ENCODE measurements at places on chromosomes 3 and 15. TPM values are rescaled to one million over a fixed set of nuclear protein-coding genes. Genes with fewer than 3 reads are reported as not detected.

The SEMA5B gene
- under 0.01 TPM for total RNA-seq

The EFCC1 gene
- under 0.01 TPM for total RNA-seq

The CIDEC gene
- not detected for total RNA-seq

The OXTR gene
- total RNA-seq = 1.2 TPM

The MYRIP gene
- under 0.01 TPM for total RNA-seq

The POLQ gene
- total RNA-seq = 0.70 TPM

The GABPB1 gene
- total RNA-seq = 50.3 TPM

The CAPN3 gene
- 0.60 TPM for total RNA-seq

The LNP1 gene
- total RNA-seq = 3.5 TPM

The TMA7 gene
- total RNA-seq = 106 TPM
